Omental fat pad (tissue), 4 donors: ENCODE measurements at places on chromosomes 5 and 9. TPM values are rescaled to one million over a fixed set of nuclear protein-coding genes. Genes with fewer than 3 reads are reported as not detected.

GRCh38 chr5:89421035-89421434, 538.1 kb upstream of the MEF2C start:
- DNase-seq: no peak

GRCh38 chr9:79408200-79408599, 163.6 kb upstream of the TLE4 start:
- no peak for DNase-seq

PLK2 gene
- total RNA-seq: 27.2 TPM

TAF11L5 gene
- not detected for total RNA-seq

APBA1 gene
- total RNA-seq: 10.6 TPM

PAIP2 gene
- 113 TPM for total RNA-seq

GABRB2 gene
- 1.9 TPM for total RNA-seq
